ENCODE measurements at places on chromosomes 6 and 20. TPM values are rescaled to one million over a fixed set of nuclear protein-coding genes. Genes with fewer than 3 reads are reported as not detected.

Gene ADGRG6
- total RNA-seq, result 22.6 TPM

Gene ZNF831
- total RNA-seq, result 0.61 TPM

Gene HLA-DQB1
- 39.3 TPM for total RNA-seq

Gene ULBP2
- 0.31 TPM for total RNA-seq

Gene POM121L2
- 0.11 TPM for total RNA-seq
